ENCODE measurements at places on chromosomes 5 and 9.

- DNase-seq: no peak
Measured at GRCh38 chr9:7081065-7081600, 323.4 kb downstream of the KDM4C start.

DNA sequence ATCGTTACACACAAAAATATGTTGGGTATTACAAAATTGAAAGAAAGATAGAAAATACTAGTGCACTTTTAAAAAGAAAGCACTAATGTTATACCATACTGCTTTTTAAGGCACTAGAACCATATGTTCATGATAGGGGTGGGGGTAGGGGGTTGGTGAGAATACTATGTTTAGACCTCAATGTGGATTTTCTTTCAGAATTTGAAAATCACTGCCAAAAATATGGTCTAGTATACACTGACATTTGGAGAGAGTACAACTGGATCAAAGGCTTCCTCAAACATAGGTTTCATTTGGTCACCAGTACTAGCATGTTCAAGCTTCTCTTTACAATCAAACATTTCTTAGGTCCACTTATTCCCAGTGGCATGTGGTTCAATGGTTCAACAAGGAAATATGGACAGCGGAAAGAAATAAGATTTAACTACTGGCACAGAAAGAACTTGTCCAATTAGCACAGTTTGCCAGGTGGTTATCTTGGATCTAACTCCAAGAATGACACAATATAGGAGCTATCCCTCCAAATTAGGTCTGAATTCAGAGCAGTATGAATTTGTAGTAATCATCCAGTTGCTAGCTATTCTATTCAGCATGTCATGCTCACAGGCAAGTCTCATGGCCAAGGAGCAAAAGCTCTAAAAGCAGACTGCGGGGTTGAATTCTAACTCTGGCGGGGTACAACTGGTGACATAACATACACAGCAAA is 139.3 kb downstream of the SLC24A2 start:
- no peak for DNase-seq

- DNase-seq: no peak
Measured at GRCh38 chr9:68802525-68803015, 97.5 kb downstream of the PIP5K1B start.

- DNase-seq: no peak
Measured at GRCh38 chr9:98667005-98667640, 41.6 kb downstream of the GABBR2 start.

GRCh38 chr5:10601246-10602030 is 37.6 kb downstream of the ANKRD33B start:
- peak; percentile 88 for DNase-seq

- peak; percentile 78 for DNase-seq
Measured at GRCh38 chr5:141681695-141682641, at the start of gene ARAP3. Gene ARAP3, minus strand, starts transcription at chr5:141682230. Its CDS starts 1,744 bp downstream, at chr5:141680486.

DNA sequence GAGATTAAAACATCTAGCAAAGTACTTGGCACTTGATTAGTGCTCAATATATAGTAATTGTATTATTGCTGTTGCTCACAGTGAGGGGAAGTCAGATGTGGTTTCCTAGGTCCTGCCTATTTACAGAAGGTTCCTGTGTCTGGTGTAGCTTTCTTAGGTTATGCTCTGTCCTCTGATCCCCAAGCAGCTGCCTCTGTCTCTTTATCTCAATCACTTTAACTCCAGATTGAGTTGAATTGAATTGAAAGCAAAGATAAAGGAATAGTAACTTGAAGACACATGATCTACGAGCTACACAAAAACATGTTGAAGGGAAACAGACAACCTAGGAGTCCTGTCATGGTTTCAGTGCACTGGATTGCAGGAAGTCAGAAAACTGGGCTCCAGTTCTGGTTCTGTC is 113.9 kb upstream of the ADAMTSL1 start:
- DNase-seq: no peak

GRCh38 chr9:131367450-131367849 is 26.4 kb upstream of the PRRC2B start:
- no peak for DNase-seq

DNA sequence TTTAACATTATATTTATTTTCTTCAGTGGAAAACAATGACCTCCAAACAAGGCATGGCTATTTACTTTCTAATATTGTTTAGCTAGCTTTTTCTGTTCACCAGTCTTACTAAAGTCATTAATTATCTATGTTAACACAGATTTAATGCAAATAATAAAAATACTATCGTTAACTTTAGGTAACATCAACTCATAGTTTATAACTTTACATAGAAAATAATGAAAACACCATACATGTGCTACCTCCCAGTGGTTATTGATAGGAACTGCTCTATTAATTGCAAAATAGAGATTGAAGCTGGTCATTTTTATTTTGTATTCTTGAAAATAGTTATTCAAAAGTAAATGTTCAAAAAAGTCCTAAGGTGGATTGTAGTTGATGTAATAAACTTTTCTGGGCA is 78.3 kb upstream of the HCN1 start:
- peak; percentile 1 for DNase-seq

DNA sequence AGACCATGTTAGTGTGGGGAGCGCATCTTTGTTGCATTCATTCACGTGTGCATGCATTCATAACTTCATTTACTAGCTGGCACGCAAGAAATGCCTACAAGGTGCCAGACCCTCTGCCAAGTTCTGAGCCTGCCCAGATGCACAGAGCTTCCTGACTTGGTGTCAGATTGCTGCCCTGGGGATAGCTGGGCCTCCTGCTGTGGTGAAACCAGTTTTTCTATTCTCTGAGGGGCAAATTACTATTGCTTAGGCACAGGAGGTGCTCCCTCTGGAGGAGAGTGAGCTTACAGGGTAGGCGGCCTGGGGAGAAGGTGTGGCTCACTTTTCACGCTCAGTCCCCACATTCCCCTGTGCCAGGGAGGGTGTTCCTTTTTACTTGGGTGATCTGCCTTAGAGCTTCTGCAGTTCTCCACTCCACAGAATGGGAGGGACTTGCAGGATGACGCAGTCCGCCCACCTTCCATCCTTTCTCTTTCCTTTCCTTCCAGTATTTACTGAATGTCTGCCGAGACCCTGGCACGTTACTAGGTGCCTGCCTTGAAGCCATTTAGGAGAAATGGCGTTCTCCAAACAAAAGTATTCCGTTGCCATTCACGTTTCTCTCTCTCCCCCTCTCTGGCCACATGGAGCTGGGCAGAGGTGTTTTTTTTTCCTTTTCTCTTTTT is 27.9 kb upstream of the CTNNA1 start:
- DNase-seq: peak; percentile 68

DNA sequence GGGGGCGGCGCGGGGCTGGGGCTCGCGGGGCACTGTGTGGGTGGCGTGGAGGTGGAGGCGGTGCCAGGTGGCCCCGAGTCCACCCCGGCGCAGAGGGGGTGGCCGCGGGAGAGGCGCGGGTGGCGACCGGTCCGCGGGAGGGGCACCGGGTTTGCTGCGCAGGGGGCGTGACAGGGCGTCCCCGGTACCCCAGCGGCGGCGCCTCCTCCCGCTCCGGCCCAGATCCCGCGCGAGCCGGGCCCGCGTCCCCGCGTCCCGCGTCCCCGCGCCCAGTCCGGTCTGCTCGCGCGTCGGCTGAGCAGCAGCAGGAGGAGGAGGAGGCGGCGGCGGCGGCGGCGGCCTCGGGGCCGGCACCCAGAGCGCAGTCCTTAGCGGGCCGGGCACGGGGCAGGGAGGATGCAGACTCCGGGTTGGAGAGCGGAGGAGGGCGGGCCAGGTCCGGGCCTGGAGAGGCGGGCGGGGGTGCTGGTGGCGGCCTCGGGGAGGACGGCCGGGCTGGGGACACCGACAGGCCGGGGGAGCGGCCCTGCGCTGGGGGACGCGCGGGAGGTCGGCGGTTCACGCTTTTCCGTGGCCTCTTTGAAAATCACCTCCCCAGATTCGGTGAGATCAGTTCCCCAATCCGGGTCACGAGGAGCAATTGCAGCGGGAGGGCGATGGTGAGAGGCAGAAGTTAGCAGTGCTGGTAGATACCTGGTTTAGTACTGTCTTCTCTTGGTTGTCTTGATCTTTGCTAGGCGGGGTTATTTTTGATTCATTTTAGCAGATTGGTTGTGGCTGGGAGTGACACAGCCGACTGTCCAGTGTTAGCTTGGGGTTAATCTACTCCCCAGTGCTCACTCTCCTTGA is 1.7 kb downstream of the TRIO start:
- DNase-seq: peak; percentile 89

DNA sequence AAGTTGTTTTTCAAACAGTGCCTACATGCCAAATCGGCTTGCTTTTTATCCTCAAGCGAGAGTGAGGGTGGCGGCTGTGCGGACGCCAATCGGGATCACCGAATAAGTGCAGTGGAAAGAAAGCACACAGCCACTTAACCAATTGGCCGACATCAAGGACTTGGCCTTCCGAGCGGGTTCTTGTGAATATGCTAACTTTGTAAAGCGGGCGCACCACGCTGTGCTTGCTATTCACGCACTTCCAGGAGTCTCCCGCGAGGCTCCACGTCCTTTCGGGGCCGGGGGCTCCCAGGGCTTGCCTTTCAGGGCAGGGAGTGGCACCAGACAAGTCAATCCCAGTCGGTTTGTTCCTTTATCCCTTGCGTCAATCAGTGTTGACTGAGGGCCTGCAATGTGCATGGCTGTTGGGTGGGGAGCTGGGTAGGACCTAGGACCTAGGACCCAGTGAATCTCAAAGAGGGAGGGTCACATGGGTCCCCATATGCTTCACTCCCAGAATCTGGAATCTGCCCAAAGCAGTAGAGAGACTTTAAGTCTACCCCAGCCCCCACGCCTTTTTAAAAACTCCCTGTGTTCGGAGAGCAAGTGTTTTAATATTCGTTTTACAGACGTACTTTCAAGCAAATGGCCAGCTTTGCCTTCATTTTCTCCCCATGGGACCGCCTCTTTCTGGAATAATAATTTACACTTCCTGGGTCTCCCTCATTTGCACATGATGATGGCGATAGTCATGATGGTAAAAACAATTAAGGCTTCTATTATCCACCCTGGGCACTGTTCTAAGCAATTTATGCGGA is 2.0 kb upstream of the GCNT4 start:
- peak; percentile 73 for DNase-seq

DNA sequence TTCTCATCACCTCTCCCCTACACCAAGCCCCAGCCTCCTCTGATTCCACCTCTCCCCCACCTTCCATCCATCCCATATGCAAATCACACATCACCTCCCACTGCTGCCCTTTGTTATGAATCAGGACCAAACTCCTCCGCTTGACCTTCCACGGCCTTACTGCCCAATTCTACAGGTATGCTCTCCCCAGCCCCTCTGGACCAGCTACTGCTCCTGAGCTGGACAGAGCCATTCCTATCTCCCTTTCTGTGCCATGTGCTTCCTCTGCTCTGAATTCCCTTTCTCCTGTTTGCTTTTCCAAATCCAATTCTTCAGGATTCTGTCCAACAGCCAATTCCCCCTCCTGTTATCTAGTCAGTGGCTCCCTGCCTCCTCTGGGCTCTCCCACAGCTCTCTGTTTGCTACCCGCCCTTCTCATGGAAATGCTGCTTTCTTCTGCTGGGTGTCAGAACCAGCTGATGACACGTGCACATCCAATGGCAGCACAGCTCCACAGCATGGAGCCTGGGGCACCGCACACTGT is 8.3 kb downstream of the FABP6 start:
- DNase-seq: no peak

- DNase-seq: no peak
Measured at GRCh38 chr9:70616228-70616990, 202.0 kb upstream of the KLF9 start.
